ENCODE measurements at places on chromosomes 1 and 21.

DNA sequence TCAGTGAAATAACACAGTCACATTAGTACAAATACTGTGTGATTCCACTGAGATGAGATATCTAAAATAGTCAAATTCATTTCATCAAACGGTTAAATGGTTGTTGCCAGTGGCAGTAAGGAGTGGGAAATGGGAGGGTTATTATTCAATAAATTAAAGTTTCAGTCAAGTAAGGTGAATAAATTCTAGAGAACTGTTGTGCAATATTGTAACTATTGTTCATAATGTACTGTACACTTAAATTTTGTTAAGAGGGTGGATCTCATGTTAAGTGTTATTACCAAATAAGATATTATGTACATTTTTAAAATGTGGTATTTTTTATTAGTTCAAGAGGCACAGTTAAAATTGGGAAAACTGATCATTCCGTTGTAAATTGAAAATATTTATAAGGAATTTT, 463.3 kb upstream of the BRINP3 start:
- no peak for DNase-seq

- peak; percentile 90 for DNase-seq
Measured at GRCh38 chr1:54199765-54200518, at the start of the genes CYB5RL and MRPL37. Gene CYB5RL, minus strand, starts transcription at chr1:54200030. Its CDS starts 4,414 bp downstream, at chr1:54195616. Gene MRPL37, plus strand, starts transcription at chr1:54200167. Its CDS starts 77 bp downstream, at chr1:54200244.

DNA sequence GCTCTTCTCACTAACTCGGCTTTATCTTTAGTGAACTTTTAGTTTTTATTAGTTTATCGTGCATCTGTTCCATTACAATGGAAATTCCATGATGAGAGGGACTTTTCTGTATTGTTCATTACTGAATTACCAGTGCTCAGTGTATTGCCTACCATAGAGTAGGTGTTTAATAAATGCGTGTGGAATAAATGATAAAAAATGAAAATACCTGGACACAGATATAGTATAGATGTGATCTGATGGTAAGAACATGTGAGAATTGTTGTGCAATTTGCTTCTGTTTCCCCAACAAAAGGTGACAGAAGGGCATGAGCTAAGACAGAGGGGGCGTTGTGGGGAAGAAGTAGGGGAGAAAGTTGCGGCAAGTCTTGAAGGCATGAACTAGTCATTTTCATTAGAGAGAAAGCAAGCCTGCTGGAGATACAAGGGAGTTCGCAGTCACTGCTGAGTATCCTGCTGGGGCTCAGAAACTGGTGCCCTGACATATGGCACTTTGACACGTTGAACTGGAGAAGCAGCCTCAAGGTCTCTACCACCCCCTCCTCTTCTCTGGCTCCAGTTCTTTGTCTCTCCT, 5.6 kb upstream of the COG2 start:
- DNase-seq: no peak

GRCh38 chr1:43241413-43241836, 28.4 kb upstream of the TMEM125 start:
- no peak for DNase-seq

GRCh38 chr1:51648180-51649109, 31.6 kb downstream of the OSBPL9 start:
- DNase-seq: no peak

DNA sequence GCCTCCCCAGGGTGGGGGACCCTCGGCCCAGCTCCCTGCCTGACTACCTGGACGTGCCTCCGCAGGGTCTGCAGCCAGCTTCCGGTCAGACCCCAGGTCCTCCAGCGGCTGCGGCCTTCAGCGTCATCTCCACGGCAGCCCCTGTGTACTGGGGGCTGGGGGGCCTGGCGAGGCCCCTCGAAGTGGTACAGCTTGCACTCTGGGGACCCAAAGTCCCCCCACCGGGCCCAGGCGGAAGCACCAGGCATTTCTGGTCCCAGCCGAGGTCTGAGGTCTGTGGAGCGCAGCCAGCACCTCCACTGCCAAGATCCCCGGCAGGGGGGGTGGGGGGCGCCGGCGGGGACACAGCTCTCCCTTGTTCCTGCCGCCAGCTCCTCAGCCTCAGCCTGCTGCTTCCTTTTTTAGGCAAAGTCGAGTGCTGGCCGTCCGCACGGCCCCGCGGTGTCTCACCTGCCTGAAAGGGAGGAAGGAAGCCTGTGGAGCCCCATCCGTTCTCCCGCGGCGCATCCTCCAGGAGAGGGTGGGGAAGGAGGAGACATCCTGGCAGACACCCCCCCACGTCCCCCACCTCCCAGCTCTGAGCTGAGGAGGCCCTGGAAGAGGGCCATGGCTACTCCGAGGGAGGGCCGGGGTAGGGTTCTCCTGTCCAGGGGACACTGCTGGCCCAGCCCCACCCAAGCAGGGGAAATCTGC, 1.2 kb upstream of the VWA1 start:
- DNase-seq: no peak
